CD4-positive, alpha-beta T cell treated with Interleukin-17A for 4 hours (primary cell): ENCODE measurements at places on chromosomes 11 and 22.
A peak's percentile ranks its signal among the peaks of the same experiment; 100 is the strongest.

GRCh38 chr11:105968021-105968697 is 53.9 kb downstream of the MSANTD4 start:
- no peak for DNase-seq

GRCh38 chr11:15772981-15773380 is 583.4 kb downstream of the SOX6 start:
- no peak for DNase-seq

DNA sequence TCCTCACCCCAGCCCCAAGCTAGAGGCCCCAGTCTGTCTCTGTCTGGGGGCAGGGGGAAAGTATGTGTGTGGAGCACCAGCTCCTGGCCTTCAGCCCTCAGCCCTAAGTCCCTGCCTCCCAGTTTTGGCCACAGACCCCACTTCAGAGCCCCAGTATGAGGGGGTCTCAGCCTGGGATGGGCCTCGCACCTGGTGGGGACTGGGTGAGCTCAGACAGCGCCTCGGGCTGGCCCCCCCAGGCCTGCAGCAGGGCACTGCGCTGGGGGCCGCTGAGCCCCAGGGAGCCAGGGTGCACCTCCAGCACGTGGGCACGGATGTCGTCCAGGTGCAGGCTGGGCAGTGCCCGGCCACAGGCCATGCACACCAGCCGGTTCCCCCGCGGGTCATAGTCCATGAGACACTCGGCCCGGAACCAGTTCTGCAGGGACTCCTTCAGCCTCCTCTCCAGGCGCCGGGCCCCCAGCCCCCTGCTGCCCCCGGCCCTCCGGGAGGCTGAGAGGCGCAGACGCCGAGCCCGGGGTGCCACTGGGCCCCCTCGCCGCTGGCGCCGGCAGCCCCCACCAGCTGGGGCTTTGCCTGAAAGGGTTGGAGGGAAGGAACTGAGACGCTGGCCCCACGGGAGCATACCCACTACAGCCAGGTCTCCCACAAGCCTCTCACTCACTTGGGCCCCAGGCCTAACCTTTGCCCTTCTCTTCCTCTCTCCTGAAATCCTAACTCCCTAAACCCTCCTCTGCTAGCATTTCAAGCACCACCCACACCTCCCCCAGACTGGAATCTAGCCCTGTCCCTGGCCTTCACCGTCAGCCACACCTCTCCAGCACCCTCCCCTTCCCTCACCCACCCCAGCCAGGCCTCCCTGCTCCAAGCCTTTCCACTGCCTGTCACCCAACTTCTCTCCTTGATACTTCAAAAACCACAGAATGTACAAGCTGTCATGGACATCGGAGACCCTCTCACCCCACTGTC is 3.6 kb downstream of the ZFTA start:
- DNase-seq, result no peak

- DNase-seq, result no peak
Observed at GRCh38 chr22:47444746-47445065, 682.3 kb downstream of the TBC1D22A start.

- no peak for DNase-seq
Observed at GRCh38 chr22:23909296-23909898, 15.2 kb downstream of the MIF start.

DNA sequence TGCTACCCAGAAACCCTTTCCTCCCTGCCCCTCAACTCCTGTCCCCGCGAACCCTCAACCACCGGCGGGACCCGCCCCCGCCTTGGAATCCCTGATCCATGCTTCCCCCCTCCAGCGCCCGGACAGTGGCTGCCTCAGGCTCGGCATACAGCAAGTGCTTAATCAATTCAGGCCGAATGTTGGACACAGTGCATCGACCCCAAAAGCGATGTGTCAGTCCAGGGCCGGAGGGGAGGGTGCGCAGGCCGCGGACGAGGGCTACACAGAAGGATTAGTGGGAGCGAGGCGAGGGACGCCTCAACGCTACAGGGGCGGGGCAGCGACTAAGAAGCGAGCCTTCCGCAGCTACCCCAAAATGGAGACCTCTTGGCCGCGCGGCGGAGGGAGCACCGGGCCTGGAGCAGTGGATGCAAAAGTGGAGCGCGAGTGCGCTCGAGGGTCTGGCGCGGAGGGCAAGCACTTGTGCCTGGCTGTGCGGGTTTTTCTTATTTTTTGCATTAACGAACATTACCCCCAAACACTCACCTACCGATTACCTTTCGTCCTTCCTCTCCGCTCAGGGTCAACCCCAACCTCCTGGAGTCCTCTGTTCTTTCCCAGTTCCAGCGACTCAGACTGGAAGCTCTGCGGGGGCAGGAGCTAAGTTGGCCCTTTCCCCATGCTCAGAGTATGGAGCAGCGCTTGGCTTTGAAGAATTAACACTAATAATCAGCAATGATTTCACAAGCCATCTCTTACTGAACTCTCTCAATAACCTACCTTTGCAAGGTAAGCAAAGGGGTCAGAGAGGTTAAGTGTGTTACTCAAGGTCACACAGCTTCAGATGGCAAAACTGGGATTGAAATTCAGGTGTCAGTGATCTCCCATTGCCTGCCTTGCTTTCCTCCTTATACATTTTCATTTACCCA is 30.0 kb upstream of the WNT11 start:
- DNase-seq, result peak; percentile 58

GRCh38 chr11:117950301-117950700 is 21.1 kb upstream of the TMPRSS13 start:
- peak; percentile 79 for DNase-seq

DNA sequence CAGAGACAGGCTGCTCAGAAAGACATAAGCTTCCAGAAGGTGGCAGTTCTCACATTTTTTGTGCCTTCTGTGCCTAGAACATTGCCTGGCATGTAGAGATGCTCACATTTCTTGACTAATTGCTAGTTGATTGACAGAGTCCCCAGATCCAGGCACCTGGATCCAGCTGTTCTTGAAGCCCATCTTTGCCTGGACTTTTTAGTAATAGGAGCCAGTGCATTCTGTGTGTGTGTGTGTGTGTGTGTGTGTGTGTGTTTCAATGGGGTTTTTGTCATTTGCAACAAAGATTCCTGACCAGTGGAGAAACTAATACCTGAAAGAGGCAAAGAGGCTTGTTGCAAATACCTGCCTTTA is 15.1 kb downstream of the MRGPRF start:
- no peak for DNase-seq

GRCh38 chr11:94120946-94121345 is 7.7 kb upstream of the PANX1 start:
- DNase-seq, result no peak

DNA sequence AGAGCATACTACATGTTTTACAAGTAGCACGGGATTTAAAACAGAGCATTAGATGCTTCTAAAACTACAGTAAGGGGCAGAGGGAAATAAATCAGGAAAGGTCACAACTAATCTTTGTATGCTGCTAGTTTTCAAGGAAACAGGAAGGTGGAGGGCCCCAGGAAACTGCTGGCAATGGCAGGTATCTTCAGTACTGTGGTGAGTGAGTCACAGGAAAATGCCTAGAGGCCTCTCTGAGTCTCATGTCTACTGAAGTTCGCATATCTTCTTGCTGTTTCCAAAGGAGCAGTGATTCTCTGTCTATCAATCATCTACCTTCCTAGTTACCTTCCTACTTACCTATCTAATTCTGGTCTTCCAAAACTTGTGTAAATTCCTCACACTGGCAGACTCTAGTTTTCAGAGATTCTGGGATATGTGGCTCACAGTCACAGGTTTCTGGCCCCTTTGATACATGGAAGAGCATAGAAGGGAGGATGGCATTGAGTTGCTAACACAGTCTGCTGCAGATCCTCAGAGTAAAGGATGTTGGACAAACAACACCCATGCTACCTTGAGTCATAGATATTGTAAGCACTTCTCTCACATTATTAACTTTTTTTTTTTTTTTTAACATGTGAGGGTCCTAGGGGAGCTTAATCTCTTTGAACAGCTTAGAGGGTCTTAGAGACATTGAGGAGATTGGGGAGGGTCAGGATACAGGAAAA is 58.8 kb upstream of the SYN3 start:
- no peak for DNase-seq

- DNase-seq, result peak; percentile 28
Observed at GRCh38 chr11:118304227-118304567, 333 bp upstream of the CD3E start.

DNA sequence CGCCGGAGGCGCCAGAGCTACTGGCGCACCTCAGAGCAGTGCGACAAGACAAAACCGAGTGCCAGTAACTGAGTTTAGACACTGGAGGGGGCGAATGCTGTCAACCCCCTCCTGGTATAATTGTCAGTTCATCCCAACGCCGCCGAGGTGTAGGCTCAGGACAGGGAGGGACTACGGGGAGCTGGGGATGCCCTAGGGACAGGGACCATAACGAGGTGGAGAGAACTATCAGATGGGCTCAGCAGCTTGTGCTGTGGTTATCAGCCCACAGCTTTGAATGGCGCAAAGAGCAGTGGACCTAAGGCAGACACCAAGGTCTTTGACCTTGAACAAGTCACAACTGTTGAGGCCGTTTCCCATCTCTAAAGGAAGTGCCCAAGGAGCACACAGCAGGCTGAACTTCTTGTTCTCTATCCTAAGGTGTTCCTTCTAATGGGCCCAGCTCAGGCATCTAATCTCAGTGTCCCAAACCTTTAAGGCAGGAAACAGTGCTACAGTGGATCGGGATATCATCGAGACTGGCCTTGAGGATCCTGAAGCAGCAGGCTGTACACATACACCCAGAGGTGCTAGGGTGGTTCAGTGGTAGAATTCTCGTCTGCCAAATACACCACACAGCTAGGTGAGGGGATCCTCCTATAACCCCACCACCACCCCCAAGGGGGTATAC is 958 bp upstream of the TUT1 start:
- DNase-seq, result no peak

DNA sequence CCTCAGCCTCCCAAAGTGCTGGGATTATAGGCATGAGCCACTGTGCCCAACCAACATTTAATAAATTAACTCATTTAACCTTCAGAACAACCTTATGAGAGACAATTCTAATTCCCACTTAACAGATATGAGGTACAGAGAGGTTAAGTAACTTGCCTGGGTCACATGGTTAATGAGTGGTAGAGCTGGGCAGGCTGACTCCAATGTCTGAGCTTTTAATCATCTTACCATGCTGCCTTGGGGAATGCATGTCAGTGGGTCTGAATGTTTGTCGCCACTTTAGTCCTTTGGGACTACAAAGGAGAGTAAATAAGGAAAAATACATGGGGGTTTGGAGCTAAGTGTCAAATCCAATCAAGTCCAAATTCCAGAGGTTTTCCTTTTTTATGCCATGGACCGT is 11.2 kb upstream of the PIK3C2A start:
- DNase-seq, result no peak

DNA sequence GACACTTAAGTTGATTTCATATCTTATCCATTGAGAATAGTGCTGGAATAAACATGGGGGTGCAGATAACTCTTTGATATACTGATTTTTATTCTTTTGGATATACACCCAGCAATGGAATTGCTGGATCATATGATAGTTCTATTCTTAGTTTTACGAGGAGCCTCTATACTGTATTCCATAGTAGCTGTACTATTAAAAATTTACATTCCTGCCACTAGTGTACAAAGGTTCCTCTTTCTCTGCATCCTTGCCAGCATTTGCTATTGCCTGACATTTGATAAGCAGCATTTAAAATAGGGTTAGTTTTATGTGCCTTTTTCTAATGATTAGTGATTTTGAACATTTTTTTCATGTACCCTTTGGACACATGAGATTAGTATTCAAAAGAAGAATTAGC is 554.2 kb downstream of the JRKL start:
- DNase-seq, result no peak

GRCh38 chr11:72425053-72425980 is 9.0 kb downstream of the CLPB start:
- no peak for DNase-seq

- no peak for DNase-seq
Observed at GRCh38 chr22:25748140-25748539, 6.2 kb downstream of the MYO18B start.

DNA sequence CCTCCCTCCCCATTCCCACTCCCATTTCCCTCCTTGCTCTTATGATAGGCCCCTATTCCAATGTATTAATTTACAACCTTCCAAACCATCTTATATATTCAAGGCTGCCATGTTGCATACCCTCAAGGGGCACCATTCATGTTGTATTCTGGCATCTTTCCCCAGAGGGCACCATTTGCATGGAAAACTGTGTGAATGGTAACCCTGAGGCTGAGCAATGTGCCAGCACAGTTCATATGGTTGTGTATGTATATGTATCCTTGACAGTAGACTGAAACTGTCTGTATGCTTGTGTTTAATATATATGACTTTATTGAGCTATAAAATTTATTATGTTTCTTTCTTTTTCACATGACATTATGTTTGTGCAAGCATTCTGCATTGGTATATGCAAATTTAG is 7.3 kb downstream of the RASSF10 start:
- DNase-seq, result no peak

DNA sequence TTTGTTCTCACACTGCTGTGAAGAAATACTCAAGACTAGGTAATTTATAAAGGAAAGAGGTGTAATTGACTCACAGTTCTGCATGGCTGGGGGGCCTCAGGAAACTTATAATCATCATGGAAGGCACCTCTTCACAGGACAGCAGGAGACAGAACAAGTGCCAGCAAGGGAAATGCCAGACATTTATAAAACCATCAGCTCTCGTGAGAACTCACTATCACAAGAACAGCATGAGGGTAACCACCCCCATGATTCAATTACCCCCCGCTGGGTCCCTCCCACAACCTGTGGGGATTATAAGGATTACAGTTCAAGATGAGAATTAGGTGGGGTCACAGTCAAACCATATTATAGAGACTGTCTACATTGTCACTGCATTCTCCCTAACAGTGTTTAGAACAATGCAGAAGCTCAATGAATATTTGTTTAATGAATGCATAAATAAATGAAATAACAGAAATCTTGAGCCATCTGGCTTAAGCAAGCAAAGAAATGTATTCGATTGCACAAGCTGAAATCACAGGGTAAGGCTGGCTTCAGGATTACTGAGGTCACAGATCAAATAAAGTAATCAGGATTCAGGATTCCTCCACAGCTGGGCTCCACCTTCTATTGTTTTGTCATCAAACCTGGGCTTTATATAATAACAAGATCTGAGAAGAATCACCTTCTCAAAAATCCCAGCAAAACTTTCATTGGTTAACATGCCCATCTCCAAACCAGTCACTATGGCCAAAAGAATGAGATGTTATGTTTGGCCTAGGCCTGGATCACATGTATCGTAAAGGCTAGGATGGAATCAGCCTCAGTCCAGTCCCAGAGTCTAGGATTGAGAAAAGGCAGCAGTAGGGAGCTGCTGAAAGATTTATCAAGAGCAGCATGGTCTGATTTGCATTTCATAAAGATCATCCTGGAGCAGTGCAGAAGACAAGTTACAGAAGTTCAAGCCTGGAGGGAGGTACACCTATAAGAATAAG is 137.8 kb upstream of the UBASH3B start:
- no peak for DNase-seq

DNA sequence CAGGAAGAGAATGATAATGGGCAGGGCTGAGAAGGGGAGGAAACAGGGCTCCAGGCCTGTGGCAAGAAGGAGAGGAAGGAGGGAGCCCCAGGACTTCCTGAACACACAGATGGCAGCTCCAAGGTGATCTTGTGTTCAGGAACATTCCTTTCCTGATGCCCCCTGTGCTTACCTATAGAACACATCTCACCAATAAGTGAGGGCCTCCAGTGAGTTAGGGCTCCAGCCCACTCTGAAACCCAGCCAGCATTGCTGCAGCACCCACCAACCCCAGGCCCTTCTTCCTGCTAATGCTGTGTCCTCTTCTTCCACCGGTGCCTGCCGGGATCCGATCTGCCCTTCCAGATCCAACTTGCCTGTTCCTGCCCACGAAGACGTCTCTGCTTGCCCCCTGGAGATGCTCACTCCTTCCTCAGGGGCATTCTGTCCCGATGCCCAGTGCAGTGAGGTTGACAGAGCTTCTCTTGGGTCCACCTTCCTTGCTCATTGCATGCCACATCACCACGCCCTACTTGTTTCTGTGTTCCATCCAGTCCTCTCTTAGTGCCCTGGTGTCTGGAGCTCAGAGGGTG is 17.4 kb downstream of the ANKK1 start:
- DNase-seq, result no peak
